ENCODE measurements at places on chromosomes 6 and 20.

- DNase-seq: no peak
Measured at GRCh38 chr20:53898556-53898931, 171.8 kb downstream of the BCAS1 start.

- DNase-seq: no peak
Measured at GRCh38 chr6:30681766-30682142, 4.7 kb downstream of the PPP1R18 start.

GRCh38 chr6:166516251-166516884 is 70.1 kb downstream of the RAMACL start:
- DNase-seq: no peak

DNA sequence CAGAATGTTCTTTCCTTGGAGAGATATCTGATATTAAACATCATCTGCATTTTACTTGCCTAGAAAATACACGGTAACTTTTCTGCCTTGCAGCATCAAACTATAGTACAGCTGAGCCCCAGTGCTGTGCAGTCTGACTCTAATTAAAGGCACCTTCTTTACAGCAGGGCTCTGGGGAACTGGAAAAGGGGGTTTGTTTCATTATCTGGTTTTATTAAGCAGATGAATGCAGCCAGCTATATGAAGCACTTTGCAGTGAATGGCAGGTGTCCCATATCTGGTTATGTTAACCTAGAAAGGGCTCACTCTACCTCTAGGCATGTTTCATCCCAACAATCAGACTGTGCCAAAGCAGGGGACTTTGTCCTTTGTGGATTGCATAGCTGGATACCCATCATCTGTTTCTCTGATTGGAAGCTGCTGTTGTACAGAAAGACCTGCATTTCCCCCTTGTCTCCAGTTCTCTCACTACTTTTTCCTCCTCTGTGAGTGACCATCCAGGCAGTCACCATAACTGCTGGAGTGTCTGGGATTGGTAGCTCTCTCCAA is 39.6 kb upstream of the CMTR1 start:
- DNase-seq: no peak

- DNase-seq: no peak
Measured at GRCh38 chr20:63792866-63793265, 38.2 kb downstream of the ZBTB46 start.

DNA sequence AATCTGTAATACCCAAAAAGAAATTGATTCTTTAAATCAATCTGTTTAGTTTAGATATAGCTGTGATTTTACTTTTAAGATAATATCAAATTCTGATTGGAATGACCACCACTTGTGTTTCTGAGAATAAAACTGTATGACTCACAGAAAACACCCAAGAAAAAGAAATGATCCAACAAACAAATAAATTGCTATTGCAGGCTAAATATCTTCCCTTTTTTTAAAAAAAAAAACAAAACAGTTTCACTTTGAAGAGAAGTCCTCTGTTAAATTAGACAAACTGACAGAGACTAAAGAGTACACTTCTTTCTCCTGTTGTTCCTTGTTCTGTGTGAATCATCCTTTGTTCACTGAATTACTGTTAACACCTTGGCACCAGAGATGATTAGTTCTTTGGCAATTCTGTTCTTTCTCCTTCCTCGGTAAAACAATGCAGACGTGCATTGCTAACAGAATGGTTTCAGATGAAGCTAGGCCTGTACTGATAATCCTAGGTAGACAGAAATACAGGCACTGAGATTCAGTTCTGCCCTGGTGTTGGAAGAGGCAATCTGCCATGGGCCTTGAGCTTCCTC is 895.2 kb upstream of the CITED2 start:
- no peak for DNase-seq

DNA sequence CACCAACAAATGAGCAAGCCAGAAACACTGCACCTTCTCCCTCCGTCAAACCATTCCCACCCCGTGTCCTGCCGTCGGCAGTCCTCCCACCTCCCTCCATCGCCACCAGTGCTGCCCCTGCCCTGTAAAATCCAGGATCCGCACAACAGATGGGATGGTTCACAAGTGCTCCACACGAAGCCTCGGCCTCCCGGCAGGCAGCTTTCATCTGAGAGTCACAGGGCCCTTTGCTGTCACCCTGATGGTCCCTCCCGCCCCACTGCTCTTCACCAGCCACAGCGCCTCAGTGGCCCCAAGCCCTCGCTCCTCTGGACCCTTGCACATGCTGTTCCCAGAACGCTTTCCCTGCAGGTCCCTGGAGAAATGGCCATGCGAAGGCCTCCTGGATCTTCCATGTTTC is 12.1 kb downstream of the SLC4A11 start:
- no peak for DNase-seq

- no peak for DNase-seq
Measured at GRCh38 chr6:14174996-14175395, 57.4 kb downstream of the CD83 start.

GRCh38 chr20:63830841-63831588 is at the start of gene ZBTB46:
Gene ZBTB46 (minus strand): TSS chr20:63831264. CDS start chr20:63790757, 40,507 bp downstream.
- DNase-seq: no peak

DNA sequence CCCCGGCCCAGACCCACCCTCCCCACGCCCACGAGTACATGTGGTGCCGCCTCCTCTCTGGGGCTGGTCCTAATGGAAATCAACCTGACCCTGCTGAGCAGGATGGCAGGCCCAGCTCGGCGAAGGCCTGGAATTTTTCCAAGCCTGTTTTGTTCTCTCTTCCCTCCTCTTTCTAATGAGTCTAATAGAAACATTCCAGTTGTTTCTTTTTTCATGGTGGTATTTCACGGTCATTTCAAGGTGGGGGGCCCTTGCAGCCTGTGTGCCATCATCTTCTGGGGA is 16.6 kb downstream of the SMOC2 start:
- no peak for DNase-seq

DNA sequence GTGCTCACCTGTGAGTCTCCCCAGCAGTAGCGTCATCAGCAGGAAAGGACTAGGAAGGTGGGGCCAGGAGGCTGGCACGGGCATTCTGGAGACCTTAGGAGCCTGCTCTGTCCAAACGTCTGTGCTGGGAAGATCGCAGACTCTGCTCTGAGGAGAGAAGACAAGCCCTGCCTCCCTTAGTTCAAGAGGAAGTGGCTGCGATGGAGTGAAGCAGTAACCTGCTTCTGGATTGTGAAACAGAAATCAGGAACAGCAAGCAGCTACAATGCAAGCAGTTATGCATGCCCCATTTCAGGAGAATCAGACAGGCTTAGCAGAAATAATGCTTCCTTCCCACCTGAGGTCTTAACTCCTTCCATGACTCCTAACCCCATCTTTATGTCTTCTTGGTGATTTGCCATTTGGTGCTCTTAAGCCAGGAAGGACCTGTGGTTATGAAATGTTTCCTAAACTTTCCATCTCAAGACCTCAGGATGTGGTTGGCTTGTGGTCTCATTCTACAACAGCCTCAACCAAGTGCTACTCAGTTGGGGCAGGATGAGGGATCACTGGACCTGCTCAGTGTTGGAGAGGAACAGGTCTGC is at the start of gene SIRPB1:
TSS of gene SIRPB1 (minus strand) at position 149 of the 584 bp plus-strand sequence. CDS start at position 84, 65 bp downstream.
- DNase-seq: no peak

GRCh38 chr20:61303675-61304074 is 51.6 kb downstream of the CDH4 start:
- no peak for DNase-seq

GRCh38 chr6:122652431-122652830 is 42.2 kb downstream of the PKIB start:
- DNase-seq: no peak

- no peak for DNase-seq
Measured at GRCh38 chr6:158149641-158150040, 18.4 kb downstream of the SERAC1 start.

GRCh38 chr20:63155266-63156165 is 60.4 kb downstream of the YTHDF1 start:
- no peak for DNase-seq

- no peak for DNase-seq
Measured at GRCh38 chr20:10883166-10883565, 209.4 kb upstream of the JAG1 start.

GRCh38 chr6:93017213-93017612 is 402.1 kb downstream of the EPHA7 start:
- DNase-seq: no peak

- no peak for DNase-seq
Measured at GRCh38 chr20:54189630-54190029, 15.8 kb upstream of the CYP24A1 start.
